Stimulated activated CD8-positive, alpha-beta memory T cell treated with anti-CD3 and anti-CD28 coated beads, Interleukin-4, amount 100 ng/mL, for 1 hour (primary cell): ENCODE measurements at places on chromosomes 5 and 9.

DNA sequence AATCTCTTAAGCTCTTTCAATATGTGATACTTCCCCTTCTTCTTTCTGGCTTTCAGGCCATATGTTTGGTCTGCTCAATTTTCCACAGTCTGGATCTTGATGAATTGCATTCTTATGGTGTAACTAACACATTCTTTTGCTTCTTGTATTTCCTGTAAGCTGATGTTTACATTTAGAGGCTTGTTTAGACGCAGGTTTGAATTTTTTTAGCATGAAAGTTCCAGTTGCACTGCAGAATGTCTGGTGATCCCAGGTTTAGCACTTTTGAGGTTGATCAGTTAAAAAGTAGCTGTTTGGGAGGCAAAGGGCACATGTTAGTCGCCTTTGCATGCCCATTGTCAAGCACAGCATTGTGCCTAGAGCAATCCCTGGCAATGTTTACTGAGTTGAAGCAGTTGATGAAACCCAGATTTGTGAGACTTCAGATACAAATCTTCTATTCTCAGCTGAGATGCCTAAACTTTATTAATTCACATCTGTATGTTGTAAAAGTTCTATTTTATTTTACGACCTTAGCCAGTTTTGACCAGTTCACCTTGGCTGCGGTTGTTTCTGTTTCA lies 59.6 kb upstream of the SPATA31C2 start:
- DNase-seq, result no peak

GRCh38 chr5:148816357-148816756 lies 10.1 kb upstream of the ADRB2 start:
- DNase-seq, result no peak

- DNase-seq, result no peak
Observed at GRCh38 chr5:95262933-95263660, 21.8 kb downstream of the MCTP1 start.

GRCh38 chr5:10712574-10713366 lies 48.3 kb downstream of the DAP start:
- no peak for DNase-seq

DNA sequence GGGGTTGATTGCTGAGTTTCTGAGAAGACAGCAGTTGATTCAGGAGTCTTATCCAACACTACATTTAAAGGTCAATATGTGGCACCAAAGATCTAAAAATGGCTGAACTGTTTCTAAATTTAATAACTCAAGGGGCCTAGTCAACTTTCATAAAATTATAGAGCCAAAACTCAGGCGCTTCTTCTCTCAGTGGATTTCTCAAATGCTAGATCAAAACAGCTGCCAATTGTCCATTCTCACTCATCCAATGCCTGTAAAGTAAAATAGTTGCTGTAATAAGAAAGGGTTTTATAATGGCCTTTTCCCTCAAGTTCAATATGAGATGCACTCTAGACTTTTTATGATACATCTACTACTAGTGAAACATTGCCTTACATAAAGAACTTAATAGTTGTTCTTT lies 26.5 kb downstream of the ADAMTSL1 start:
- DNase-seq, result no peak

- no peak for DNase-seq
Observed at GRCh38 chr9:95835393-95835792, 40.1 kb upstream of the ERCC6L2 start.

- no peak for DNase-seq
Observed at GRCh38 chr9:20579524-20580314, 42.6 kb downstream of the MLLT3 start.

- no peak for DNase-seq
Observed at GRCh38 chr5:81830596-81830995, 79.7 kb upstream of the SSBP2 start.

DNA sequence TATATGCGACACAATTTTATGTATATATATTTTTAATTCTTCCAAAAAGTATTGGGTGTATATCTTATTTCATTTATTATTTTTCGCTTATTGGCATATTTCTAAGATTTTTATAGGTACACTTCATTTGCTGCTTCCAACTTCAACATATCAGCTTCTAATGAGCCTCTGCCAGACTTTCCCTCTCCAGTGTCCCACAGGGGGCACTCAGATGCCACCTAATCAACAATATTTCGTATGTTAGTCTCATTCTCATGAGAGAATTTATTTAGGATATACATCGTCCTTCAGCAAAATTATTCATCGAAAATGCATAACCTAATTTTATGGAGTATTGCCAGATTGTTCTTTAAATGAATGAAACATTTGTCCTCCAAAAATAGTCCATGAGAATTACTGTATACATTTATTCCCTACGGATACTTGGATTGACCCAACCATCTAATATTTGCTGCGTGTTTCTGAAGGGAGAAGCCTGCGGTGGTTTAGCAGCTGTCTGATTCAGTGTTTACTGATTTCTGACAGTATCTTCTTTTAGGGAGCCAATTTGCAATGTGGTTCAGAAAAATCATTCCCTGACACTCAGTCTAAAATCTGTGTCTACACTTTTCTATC lies 100.6 kb upstream of the SELENOP start:
- peak; percentile 18 for DNase-seq

GRCh38 chr5:53560028-53560427 lies 411 bp upstream of the NDUFS4 start:
- no peak for DNase-seq

DNA sequence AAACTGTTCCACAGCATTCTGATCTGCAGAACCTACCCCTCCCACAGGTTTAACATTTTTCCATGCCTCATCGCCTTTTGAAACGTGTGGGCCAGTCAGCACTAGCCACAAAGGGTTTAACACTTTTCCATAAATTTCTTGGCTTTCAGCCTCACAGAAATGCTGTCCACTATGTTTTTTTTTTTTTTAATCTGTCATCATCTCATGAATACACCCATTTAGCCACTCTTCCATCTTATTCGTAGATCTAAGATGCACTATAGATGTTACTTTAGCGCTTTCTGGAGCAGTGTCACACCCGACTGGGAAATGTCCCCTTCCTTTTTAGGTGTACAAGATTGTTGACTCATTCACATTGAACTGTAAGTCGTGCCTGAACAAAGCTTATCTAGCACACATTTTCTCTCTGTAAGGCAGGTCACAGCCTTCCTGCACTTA lies 62.3 kb downstream of the GCNT1 start:
- no peak for DNase-seq

DNA sequence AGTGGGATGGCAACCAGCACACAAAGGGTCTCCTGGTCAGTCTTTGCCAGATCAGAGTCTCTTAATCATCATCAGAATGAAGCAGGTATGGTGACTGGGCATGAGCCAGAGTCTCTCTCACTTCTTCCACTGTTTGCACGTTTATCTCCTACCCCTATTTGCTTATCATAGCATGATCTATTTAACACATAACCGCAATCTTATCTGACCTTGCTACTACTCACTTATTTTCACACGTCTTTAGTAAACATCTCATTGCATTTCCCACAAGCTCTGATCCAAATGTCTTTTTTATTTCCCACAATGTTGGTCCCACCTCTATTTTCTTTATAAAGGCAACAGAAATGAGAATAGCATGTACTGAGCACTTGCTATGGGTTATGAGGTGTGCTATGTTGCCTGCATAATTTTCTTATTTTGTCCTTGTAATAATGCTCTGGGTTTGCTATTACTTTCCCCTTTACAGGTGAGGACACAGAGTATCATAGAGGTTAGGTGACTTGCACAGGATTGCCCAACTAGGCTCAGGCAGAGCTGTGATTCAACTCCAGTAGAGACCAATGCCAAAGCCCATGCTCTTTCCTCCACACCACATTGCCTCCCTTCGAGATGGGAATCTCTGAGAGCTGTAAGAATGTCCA lies 39.7 kb upstream of the IL7R start:
- no peak for DNase-seq

DNA sequence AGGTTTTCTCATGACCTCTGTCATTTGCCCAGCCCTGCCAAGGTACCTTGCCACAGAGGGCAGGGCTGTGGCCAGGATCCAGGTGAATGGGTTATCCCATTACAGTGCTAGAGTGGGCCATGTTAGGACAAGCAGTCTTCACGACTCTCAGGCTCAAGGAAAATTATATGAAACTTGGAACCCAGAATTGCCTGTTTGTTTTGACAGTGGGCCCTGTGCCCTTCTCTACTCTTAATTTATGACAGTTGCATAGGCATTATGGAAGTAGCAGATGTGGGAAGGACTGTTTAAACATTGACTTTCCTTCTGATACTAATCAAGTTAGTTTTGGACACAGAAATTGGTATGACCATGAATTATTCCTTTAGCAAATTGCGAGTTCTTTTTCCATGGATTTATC lies 41.7 kb downstream of the ITGA2 start:
- no peak for DNase-seq

DNA sequence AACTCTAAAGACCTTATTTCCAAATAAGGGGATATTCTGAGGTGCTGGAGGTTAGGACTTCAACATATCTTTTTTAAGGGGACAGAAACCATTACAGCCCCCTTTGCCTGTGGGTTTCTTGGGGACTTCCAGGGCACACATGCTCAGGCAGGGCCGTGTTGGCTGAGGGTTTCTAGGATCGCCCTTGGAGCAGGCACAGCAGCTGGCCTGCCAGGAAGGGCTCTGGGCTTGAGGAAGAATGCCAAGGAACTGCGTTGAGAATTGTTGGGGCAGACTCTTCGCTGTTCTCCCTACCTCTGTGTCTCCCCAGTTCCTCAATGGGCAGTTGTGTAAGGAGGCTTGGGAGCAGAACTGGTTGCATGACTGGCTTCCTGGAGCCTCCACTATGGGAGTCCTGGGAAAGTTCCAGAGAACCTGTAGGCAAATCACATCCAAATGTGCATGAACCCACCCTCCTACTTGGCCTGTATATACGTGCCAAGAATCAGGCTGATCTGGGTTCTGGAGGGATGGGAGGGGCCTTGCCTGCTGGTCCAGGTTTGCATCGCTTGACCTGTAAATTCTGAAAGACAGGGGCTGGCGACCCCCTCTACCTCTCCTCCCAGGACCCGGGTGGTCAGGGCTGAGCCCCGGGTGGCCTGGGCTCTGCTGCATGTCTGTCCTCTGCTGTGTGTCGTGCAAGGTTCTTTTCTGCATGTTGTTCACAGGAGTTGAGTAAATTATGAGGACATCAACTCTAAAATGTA lies 65.5 kb downstream of the HSPA4 start:
- DNase-seq, result no peak

DNA sequence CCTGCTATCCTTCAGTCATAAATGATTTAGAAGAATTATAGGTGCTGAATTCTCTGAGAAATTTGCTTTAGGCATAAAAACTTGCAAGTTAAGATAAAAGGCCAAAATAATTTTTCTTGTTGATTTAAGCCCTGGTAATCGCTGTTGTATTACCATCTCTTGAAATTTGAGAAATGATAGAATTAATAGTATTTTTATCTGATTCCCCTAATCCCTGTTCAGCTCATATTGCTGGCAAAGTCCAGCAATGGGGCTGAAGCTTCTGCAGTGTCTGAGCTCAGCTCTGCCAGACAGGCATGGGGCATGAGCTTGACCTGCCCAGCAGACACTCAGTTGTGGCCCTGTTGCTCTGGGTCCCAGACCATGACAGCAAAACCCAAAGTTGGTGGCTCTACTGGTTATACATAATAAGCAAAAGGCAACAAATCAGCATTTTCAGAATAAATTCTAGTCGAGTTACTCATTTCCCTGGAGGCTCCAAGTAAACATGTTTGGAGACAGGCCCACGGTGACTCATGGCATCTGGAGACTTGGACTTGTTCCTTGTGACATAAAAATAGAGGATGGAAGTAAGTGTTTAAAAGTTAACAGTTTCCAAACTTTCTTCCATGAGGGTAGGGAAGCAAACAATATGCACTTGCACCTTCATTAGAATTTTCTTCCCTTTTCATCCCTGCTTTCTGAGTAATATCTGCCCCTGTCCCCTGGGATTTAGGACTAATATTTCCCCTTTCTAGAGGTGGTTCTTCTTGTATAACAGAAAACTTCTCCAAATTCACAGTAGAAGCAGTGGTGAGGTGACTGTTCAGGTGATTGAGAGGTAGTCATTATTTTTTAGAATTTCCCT lies 60.2 kb upstream of the SLC2A8 start:
- no peak for DNase-seq

DNA sequence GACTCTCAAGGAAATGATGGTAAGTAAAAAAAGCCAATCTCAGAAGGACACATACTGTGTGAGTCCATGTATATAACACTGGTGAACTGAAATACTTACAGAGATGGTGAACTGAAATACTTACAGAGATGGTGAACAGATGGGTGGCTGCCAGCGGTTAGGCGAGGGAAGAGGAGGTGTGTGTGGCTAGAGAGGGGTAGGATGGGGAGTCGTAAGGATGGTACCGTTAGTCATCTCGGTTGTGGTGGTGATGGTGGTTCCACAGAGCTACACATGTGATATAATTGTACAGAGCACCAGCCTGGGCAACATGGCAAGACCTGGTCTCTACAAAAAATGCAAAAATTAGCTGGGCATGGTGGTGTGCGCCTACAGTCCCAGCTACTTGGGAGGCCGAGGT lies 113.6 kb upstream of the RAPGEF1 start:
- DNase-seq, result no peak

DNA sequence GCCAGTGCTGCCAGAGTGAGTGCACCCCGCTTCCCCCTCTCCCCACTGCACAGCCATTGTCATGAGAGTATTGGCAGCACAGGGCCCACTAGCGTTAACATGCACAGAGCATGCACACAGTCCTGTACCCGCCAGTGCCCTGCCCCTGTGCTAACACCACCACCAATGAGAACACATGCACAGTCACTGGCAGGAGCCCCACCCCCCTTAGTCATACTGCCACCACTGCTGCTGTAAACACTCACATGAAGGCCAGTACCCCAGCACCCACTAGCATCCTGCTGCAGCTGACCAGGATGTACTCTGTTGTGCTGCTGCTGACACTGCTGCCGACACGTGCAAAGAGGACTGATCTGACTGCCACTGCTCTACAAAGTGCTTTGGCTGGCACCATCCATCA lies 19.5 kb upstream of the RANBP6 start:
- DNase-seq, result no peak

- DNase-seq, result no peak
Observed at GRCh38 chr9:137602661-137603060, 2.8 kb upstream of the ARRDC1 start.

GRCh38 chr9:15221746-15222145 lies 85.3 kb downstream of the TTC39B start:
- no peak for DNase-seq

DNA sequence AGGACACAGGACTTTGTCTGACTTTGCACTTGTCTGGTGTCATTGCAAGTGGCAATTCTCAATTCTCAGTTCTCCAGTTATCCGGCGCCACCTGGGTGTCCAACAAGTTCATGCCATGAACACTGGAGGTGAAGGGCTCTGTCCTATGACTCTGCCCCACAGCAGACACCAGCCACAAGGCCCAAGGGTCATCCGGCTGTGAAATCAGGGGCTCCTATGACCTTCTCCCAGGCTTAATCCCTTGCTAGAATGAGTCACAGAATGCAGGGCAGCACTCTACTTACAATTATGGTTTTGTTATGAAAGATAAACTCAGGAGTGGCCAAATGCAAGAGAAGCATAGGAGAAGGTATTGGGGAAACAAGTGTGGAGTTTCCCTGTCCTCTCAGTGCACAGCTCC lies 392.0 kb downstream of the GADD45G start:
- no peak for DNase-seq
